ENCODE measurements at places on chromosomes 2 and 18.

- no peak for DNase-seq
Observed at GRCh38 chr18:46324087-46324955, 220.1 kb downstream of the HAUS1 start.

- DNase-seq: no peak
Observed at GRCh38 chr18:933082-933481, 28.4 kb downstream of the ADCYAP1 start.

GRCh38 chr2:24122366-24123194, 554 bp downstream of the PFN4 start:
- DNase-seq: no peak

- no peak for DNase-seq
Observed at GRCh38 chr2:121254748-121255147, 30.3 kb downstream of the TFCP2L1 start.

DNA sequence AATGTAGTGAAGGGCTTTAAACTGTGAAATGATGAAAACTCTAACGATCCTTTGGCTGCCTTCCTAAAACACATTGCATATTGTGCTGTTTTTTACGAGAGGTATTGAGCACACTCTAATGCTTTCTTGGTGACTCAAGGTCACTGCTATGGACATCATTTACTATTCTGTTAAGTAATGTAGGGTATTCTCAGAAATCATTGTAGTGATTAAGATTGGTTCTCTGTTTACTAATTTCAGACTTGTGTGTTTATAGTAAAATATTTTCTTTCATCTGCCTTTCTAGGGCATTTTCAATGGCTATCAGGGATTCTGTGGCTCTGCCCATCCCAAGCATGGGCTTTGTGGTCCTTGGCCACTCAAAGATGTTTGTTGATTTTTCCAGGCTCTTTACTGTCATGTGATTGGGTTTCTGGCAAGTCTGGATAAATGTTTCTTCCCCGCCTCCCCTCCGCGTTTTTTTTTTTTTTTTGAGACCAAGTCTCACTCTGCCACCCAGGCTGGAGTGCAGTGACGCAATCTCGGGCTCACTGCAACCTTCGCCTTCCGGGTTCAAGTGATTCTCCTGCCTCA, 29.3 kb downstream of the UBE2F start:
- DNase-seq: no peak
